ENCODE measurements at places on chromosomes 3 and 15. TPM values are rescaled to one million over a fixed set of nuclear protein-coding genes. Genes with fewer than 3 reads are reported as not detected.

- no peak for DNase-seq
These were observed 100.0 kb downstream of the THSD4 start for GRCh38 chr15:71215126-71215894.

DNA sequence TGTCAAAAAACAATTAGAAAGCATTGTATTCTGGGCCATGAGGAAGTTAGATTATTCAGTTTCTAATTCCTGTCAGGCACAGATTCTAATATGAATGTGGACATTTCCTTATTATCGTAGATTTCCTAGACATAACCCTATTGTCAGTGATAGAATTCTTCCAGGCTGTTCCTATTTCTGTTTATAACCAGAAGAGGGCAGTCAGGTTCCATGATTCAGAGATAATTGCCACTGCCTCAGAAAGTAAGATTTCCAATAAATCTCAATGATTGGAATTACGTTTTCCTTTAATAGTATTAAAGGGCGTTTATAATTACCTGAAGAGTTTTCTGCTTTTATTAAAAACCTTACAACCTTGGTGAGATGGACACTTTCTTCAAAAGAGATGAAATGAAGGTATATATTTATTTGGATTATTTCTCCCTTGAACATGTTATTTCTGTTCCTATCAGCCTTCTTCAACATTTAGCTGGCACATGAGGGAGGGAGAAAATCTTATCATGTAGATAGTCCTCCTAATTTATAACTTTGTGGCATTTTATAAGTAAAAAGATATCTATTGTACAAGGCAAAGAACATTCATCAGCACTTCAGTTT is 439.2 kb downstream of the MCTP2 start:
- no peak for DNase-seq

Gene CALML4
- total RNA-seq = 124 TPM

Gene PPP2R3A
- total RNA-seq = 21.3 TPM

- no peak for DNase-seq
These were observed 1028.6 kb downstream of the OTOL1 start for GRCh38 chr3:162525066-162525742.

Gene COL6A5
- total RNA-seq = not detected

DNA sequence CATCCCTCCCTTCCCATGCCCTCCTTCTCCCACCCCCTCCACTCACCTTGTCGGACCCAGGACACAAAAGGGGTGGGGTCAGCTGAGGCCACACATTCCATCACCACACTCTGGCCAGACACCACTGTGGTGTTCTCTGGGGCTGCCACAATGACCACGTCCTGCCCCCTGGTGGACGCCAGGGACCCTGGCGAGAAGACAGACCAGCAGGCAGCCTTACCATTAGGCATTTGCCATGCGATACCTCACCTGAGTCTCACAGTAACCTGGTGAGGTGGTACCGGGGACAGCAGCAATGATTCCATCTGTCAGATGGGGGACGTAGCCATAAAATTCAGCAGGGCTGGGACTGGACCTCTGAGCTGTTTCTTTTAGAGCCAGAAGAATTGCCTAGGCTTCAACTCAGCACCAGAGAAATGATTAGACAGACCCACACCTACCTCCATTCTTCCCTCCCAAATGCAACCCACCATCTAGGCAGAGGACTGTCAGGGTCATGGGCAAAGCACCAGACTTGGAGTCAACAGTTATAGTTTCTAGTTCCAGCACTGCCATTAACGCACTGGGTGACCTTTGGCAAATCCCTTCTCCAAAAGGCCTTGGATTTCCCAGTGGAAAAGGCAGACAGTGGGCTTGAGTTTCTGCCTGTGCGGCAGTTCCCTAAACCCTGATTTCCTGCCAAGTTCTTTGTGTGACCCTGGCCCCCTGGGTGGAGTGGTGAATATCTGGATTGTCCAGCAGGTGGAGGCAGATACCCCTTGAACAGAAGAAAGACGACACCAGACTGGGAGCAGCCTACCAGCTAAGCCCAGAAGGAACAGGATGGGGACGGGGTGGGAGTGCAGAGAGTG is 21.8 kb downstream of the IGDCC4 start:
- peak; percentile 67 for DNase-seq

- no peak for DNase-seq
These were observed 1012.2 kb upstream of the CADM2 start for GRCh38 chr3:83946554-83946953.

Gene ISLR2
- 0.52 TPM for total RNA-seq

DNA sequence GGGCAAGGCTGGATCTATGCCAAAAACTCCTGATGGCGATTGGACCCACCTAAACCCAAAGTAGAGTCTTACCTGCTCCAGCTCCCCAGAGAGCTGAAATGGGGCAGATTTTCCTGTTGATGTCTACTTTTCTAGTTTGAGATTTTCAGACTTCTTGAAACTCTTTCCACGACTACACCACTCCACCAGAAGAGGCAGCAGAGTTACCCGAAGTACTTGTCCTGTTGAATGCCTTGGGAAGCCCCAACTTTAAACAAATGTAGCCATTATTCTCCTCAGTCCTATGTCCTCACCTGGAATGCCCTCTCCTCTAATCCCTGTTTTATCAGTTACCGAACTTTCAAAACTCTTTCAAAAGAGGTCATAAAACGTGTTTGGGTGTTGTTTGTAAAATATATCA is 843.8 kb downstream of the VGLL3 start:
- DNase-seq = no peak

DNA sequence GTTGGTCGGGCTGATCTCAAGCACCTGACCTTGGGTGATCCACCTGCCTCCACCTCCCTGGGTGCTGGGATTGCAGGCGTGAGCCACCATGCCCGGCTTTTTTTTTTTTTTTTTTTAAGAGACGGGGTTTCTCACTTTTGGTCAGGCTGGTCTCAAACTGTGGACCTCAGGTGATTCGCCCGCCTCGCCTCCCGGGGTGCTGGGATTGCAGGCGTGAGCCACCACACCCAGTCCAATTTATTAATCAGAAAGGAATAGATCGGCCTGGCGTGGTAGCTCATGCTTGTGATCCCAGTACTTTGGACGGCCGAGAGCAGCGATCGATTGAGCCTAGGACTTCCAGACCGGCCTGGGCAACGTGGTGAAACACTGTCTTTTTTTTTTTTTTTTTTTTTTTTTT is 13.9 kb upstream of the GOLGA8M start:
- DNase-seq = no peak

Gene ATP10A
- 1.4 TPM for total RNA-seq

- DNase-seq = no peak
These were observed 14.8 kb downstream of the TARS3 start for GRCh38 chr15:101709466-101709865.

Gene TMEM40
- total RNA-seq = not detected

GRCh38 chr3:195411836-195412235 is 31.0 kb downstream of the ACAP2 start:
- no peak for DNase-seq

Gene AHSG
- not detected for total RNA-seq

DNA sequence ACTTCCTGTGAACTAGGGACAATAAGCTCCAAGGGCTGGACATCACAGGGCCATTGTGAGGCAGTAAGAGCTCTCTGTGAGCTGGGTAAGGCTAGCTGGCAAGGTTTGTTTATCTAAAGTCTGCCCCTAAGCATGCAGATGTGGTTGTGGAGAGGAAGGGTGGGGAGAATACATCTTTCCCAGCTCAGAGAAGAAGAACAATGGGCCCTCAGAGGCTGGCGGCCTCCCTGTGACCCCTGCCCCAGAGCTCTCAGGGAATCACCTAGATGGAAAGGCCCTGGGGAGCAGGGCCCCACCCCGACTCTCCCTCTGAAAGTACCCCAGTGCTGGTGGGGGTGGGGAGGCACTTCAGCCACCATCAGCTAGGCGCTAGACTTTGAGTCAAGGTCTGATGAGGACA is 4.3 kb upstream of the AP3B2 start:
- no peak for DNase-seq

Gene IL1RAP
- 6.1 TPM for total RNA-seq

GRCh38 chr3:118548434-118548833 is 486.2 kb downstream of the IGSF11 start:
- no peak for DNase-seq

GRCh38 chr15:28107111-28107903 is 8.2 kb upstream of the OCA2 start:
- DNase-seq = peak; percentile 17

GRCh38 chr3:78076379-78076778 is 1036.5 kb downstream of the ROBO2 start:
- DNase-seq = no peak

DNA sequence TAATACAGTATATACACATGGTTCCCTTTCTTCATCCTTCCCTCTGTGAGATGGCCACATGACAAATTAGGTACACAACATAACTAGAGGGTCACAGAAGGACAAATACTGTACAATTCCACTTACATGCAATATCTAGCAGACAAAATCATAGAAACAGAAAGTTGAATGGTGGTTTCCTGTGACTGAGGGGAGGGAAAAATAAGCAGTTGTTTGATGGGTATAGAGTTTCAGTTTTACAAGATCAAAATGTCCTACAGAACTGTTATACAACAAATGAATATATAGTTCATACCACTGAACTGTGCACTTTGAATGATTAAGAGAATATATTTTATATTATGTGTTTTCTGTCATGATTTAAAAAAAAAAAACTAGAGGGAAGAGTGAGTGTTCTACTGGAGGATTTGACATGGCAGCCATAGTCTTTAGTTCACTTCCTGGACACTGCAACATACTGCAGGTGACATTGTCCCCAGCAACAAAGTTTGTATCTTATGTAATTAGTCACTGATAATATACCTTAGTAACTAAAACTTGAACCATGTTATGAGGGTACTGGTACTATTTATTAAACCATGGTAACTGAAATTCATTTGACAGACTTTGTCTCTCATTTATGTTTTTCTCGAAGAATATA is 37.2 kb downstream of the CCDC54 start:
- no peak for DNase-seq

- no peak for DNase-seq
These were observed 62.9 kb downstream of the SERPINI1 start for GRCh38 chr3:167798443-167798842.

DNA sequence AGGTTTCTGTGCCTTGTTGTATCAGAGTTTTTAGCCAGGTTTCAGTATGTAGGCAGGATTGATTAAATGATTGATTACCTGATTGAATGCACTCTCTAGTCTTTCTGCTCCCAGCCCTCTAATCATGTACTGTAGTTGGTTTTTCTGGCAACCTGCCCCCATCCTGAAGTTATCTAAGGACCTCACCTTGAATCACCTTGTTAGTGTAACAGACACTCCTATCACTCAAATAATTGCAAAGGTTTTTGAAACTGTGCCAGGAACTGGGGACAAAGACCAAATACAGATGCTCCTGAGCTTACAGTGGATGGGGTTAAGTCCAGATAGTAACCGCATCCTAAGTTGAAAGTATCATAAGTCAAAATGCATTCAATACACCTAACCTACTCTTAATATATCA is 141.5 kb upstream of the EIF1B start:
- no peak for DNase-seq

- DNase-seq = no peak
These were observed 306.5 kb downstream of the PLOD2 start for GRCh38 chr3:145854499-145854898.

GRCh38 chr3:181753391-181753790 is 41.7 kb downstream of the SOX2 start:
- no peak for DNase-seq

GRCh38 chr3:131794766-131795388 is 239.9 kb downstream of the CPNE4 start:
- peak; percentile 3 for DNase-seq

Gene RPUSD2
- total RNA-seq = 9.0 TPM

GRCh38 chr15:64111679-64112050 is 15.9 kb downstream of the SNX1 start:
- DNase-seq = no peak

Gene SEMA3F
- total RNA-seq = 11.5 TPM

GRCh38 chr15:56969265-56969895 is 50.9 kb downstream of the TCF12 start:
- DNase-seq = no peak

DNA sequence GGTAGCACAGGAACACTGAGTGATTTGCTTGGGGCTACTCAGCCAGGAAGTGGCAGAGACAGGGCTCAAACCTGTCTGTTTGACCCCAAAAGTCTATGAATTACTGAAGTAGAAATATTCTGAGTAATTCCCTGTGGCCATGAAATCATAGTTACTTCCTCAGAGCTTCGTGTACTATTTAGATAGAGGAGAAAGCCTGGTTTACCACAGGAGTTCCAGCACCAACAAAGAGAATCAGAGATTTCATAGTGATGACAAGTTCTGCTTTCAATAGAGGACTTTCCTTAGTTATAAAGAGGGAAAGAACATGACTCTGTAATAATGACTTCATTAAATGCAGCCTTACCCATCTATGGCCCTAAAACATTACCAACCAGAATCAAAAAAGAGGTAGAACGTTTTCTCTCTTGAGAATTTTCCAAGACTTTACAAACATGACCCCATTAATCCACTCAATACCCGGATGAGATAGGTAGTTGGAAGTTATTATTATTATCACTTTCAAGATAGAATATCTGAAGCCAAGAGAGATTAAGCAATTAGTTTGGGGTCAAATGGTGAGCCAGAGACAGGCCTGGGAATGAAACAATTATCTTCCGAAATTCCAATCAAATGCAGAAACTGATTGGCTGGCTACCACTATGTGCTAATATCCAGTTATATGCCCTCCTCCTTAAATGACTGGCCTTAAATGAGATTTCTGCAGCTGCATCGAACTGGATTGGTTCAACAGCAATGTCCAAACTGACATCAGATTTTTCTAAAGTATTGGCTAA is 13.6 kb upstream of the WNT5A start:
- no peak for DNase-seq

- DNase-seq = no peak
These were observed 922 bp downstream of the IL17RC start for GRCh38 chr3:9917820-9918219.

Gene ADGRG7
- total RNA-seq = 11.7 TPM

DNA sequence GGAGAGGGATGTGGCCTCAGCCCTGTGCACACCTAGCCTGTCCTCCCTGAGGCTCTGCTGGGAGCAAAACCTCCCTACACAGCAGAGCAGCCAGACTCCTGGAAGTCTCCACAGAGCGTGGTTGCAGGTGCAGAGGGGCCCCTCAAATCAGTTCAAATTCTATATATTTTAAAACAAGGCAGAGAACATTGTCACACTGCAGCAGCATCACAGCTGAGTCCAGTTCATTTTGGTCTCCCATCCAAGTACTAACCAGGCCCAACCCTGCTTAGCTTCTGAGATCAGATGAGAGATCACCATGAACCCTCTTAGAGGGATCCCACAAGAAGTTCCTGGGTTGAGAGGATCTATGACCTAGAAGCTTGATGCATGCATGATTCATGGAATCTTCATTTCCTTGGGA is 331.0 kb upstream of the RGMA start:
- DNase-seq = no peak

GRCh38 chr15:96247621-96248305 is 82.7 kb upstream of the NR2F2 start:
- no peak for DNase-seq

Gene GOLGA6L4
- 3.5 TPM for total RNA-seq

- DNase-seq = no peak
These were observed 50.5 kb downstream of the CRYGS start for GRCh38 chr3:186493525-186494255.

GRCh38 chr3:61685755-61686154 is 124.4 kb downstream of the PTPRG start:
- DNase-seq = no peak

GRCh38 chr3:159855599-159856346 is 132.9 kb upstream of the IL12A start:
- DNase-seq = no peak
